Activated CD4-positive, alpha-beta T cell treated with anti-CD3 and anti-CD28 coated beads, Interleukin-2, amount 50 U/mL, for 24 hours (primary cell): ENCODE measurements at places on chromosomes 7 and 10.

GRCh38 chr7:128800567-128800966 is 8.8 kb downstream of the CCDC136 start:
- DNase-seq: no peak

DNA sequence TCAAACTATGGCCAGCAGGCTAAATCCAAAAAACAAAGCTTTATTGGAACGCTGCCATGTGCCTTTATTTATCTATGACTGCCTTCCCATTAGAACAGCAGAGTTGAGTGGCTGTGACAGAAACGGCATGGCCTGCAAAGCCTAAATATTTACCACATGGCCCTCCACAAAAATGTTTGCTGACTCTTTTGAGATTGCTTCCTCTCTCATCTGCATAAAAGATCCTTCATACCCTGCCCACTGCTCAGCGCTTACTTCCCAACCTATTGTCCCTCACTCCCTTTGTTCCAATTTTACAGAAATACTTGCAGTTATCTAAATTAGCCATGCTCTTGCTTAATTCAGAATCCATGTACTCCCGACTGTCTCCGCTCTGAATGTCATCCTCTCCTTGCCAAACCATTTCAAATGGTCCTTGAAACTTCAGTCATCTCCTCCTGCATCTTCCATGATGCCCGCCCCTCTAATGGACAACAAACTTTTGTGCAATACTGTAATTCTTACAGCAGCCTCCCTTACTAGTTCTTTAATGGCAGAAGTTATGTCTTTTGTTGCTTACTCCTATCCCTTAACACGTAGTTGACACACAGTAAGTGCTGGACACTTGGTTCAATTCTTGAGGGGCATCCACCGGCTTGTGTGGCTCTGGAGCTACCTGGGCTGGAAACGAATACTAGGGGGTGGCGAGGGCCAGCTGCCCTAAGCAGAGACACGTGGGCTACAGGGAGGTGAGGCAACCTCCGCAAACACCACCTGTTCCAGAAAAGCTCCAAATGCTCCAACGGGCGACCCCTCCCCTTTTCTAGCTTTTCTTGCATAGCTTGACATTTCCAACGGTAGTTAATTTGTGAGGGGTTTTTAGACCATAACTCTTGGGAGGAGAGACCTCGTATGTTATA is 832 bp downstream of the XRCC2 start:
- no peak for DNase-seq

- no peak for DNase-seq
These were observed 405 bp upstream of the ENTPD1 start for GRCh38 chr10:95755511-95756004.

GRCh38 chr7:15315678-15316077 is 246.1 kb downstream of the AGMO start:
- no peak for DNase-seq

DNA sequence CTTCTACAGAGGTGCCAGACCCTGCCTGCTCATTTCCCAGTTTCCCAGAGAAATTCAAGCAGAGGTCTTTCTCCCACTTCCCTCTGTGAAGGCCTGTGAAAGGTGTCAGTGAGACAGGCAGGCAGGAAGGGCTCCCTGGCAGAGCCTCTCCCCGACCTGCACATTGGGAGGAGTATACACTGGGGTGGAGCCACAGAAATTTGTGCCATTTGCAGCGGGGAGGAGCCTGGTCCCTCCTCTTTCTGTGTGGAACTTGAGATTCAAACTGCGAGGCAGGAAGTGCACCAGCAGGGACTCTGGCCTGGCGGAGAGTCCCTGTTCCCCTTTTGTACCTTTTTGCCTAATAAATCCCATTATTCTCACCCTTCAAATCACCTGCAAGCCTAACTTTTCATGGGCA is 54.6 kb upstream of the OPN4 start:
- no peak for DNase-seq

- no peak for DNase-seq
These were observed 11.5 kb upstream of the RSU1 start for GRCh38 chr10:16828701-16829175.

DNA sequence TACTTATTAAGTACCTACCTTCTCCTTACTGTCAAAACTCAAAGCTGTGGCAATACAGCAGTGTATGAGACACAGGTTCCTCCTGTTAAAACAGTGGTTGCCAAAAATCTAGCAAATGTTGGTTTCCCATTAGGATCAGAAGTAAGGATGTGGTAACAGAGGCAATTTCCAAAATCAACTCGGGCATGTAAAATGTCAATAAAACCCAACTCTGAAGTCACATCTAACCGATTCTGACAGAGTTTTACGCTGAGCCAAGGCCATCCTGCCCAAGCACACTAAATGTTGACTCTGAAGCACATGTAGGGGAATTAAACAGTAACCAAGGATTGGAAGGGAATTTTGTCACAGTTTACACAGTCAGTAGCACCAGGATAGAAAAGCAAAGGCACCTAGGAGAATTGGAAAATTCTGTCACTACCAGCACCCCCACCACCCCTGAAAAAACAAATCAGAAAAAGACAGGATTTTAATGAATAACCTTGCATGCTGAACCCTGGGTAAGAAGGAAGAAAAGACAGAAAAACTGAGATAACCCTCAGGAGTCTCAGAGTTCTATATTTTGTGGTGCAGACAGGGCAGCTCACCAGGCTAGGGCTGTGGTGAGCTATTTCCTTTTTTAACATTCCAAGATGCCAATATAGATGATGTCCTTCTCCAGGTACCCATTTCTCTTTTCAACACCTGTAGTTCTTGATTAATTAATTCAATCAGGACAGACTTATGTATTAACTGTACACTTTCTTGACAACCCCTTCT is 119.5 kb downstream of the DOCK4 start:
- no peak for DNase-seq

- no peak for DNase-seq
These were observed 225.2 kb upstream of the SH2B2 start for GRCh38 chr7:102061354-102061945.

DNA sequence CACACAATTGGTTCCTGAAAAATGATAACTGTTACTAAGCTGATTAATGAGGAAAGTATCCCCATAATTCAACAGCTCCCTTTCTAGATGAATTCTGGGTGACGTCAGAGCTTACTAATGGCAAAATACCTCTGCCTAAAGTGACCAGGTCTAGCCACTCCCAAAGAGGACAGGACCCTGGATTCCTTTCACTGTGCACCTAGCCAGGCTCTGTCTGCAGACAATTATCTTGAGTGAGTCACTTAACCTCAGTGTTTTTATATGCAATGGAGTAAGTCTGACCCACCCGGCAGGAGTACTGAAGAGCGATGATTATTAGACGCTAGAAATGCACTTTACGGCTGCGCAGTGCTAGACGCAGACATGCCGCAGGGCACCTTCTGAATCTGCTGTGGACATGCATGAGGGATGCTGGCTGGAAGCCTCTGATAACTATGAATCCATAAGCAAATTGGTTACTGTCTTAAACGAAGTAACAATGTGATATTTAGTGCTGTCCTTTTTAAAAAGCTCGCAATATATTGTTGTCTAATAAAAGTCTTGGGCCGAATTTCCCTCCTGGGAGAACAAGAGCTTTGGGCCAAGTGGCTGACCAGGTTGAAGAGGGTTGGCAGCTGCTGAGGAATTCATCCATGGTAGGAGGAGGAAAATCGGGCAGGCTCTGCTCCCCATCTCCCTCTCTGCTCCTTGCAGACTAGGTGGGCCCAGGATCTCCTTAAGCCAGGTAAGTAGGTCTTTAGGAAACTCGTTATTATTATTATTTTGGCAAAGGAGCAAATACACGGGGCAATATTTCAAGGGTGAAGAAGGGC is 4.6 kb upstream of the INPP5A start:
- DNase-seq: no peak
